Astrocyte (in vitro differentiated cells and primary cell): ENCODE measurements at places on chromosomes 4 and X. TPM values are rescaled to one million over a fixed set of nuclear protein-coding genes. Genes with fewer than 3 reads are reported as not detected.

GRCh38 chrX:19303256-19303880, 40.4 kb upstream of the PDHA1 start:
- H3K27me3 ChIP-seq: no peaks in the 10 kb centered on the region

GRCh38 chrX:64885850-64886249, 90.4 kb downstream of the ZC4H2 start:
- no peaks in the 10 kb centered on the region for H3K4me1 ChIP-seq
- DNase-seq: no peak
- no peak overlapping the region for H3K4me3 ChIP-seq
- H3K27ac ChIP-seq: no peak overlapping the region

The ZCCHC18 gene
- total RNA-seq: 0.98 and 2.1 TPM in 2 replicates

GRCh38 chr4:53113431-53114225, 251.5 kb downstream of the RASL11B start:
- H3K27ac ChIP-seq: no peak overlapping the region
- H3K27me3 ChIP-seq: no peaks in the 10 kb centered on the region
- H3K4me3 ChIP-seq: no peak overlapping the region
- peak; percentile 12 for DNase-seq
- H3K36me3 ChIP-seq: no peaks in the 10 kb centered on the region

The GAGE12H gene
- total RNA-seq: not detected in 2 replicates

The SLC7A11 gene
- total RNA-seq: 33.1 and 33.8 TPM in 2 replicates

DNA sequence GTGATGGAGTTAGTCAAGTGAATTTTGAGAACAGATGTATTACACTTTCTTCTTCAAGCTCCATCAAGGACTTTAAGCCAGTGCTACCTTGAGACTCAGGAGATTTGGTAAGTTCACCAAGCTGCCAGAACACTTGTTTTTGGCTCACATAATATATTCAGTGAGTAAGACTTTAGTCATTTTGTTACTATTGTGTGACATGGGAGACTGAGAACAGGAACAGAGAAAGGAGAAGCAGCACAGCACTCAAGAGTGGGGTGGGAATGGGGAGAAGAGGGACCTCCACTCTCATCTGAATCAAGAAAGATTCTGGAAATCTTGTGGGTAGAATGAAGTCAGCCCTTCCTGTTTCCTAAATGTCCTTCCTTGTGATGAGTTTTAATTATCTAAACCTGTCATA, 87.3 kb upstream of the TET2 start:
- peaks cover 19% of the 10 kb centered on the region for H3K4me1 ChIP-seq
- H3K27me3 ChIP-seq: no peaks in the 10 kb centered on the region
- H3K36me3 ChIP-seq: no peaks in the 10 kb centered on the region
- no peak overlapping the region for H3K27ac ChIP-seq
- H3K4me3 ChIP-seq: no peak overlapping the region

DNA sequence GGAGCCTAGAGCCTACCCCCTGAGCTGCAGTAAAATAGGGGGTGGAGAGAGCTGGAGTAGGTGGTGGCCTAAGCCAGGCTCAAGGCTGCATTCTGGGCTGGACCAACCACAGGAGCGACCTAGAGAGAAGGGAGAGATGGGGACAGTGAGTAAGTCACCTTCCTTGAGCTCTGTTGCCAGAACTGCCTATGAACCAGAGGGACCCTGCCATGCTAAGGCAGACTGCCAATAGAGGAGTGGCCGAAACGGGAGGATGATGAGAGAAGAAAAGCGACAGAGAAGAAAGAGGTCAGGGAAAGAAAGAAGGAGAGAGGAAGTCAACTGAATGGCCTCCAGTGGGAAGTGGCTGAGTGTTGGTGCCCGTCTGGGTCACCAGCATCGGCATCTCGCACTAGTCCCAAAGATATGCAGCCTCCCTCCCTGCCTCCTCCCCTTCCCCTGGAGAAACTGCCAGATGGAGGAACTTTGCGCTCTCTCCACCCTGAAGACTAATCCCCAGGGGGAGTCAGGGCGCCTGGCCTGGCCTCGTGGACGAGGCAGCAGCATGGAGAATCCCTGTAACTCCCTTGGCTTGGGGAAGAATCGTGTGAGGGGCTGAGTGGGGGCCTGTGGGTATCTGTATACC, 28.8 kb downstream of the ELF4 start:
- no peak overlapping the region for H3K4me3 ChIP-seq
- H3K36me3 ChIP-seq: no peaks in the 10 kb centered on the region
- no peak for DNase-seq

- H3K27me3 ChIP-seq: no peaks in the 10 kb centered on the region
- no peak overlapping the region for H3K27ac ChIP-seq
- H3K4me3 ChIP-seq: no peak overlapping the region
- no peak for DNase-seq
- H3K4me1 ChIP-seq: no peaks in the 10 kb centered on the region
- no peaks in the 10 kb centered on the region for H3K36me3 ChIP-seq
These were observed 273.9 kb downstream of the AFF2 start for GRCh38 chrX:148774276-148774675.

The BST1 gene
- total RNA-seq: 19.5 and 24.5 TPM in 2 replicates

The RBMX2 gene
- total RNA-seq: 19.7 TPM in 2 replicates

The DIPK2B gene
- total RNA-seq: not detected in 2 replicates

GRCh38 chrX:123081776-123082175, 102.3 kb upstream of the GRIA3 start:
- no peaks in the 10 kb centered on the region for H3K36me3 ChIP-seq
- H3K27ac ChIP-seq: no peak overlapping the region

DNA sequence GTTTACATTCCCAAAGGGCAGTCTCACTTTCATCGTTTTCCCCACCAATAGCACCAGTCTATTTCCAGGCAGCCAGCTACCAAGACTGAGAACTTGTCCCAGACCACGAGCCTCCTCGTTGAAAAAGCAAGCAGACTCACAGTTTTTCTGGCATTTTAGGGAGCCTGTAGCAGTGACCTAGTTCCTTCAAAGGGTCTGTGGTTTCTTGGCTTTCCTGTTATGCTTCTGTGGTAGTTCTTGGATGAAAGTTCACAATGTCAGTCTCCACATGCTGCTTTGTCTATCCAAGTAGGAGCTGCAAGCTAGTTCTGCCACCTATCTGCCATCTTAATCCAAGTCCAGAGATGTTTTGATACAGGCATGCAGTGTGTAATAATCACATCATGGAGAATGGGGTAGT, 151.6 kb upstream of the ZC4H2 start:
- H3K27ac ChIP-seq: no peak overlapping the region
- no peak for DNase-seq
- H3K36me3 ChIP-seq: no peaks in the 10 kb centered on the region
- H3K4me1 ChIP-seq: no peaks in the 10 kb centered on the region
- H3K4me3 ChIP-seq: no peak overlapping the region
